ENCODE measurements at places on chromosomes 4 and X.

DNA sequence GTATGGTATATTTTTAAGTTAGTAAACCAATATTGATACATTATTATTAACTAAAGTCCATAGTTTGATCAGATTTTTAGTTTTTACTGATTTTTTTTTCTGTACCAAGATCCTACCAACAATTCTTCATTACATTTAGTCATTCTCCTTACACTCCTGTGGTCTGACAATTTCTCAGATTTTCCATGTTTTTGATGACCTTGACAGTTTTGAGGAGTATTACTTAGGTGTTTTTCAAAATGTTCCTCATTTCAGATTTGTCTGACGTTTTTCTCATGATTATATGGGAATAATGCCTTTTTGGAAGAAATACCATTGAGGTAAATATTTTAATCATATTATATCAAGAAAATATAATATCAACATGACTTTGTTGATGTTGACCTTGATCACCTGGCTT, 423.8 kb downstream of the PPP4R3C start:
- no peak for DNase-seq

GRCh38 chrX:130771648-130772047, 131.4 kb downstream of the ENOX2 start:
- DNase-seq = no peak

- DNase-seq = no peak
These were observed 48.4 kb downstream of the AKAP4 start for GRCh38 chrX:50152456-50152855.

DNA sequence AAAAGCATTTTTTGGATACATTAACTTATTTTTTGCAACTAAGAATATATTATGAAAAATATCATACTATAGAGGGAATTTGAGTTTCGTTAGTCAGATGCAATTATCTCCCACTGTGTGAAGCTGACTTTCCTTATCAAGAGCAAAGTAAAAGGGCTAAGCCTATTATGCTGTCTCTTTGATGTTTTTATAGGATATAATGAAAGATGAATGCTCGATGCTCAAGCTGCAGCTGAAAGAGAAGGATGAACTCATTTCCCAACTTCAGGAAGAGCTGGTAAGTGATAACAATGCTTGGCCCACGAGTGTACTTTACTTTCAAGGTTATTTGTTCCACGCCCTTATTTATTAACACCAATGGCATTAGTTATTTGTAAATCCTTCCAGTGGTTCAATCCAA, 688.4 kb downstream of the CCSER1 start:
- no peak for DNase-seq

DNA sequence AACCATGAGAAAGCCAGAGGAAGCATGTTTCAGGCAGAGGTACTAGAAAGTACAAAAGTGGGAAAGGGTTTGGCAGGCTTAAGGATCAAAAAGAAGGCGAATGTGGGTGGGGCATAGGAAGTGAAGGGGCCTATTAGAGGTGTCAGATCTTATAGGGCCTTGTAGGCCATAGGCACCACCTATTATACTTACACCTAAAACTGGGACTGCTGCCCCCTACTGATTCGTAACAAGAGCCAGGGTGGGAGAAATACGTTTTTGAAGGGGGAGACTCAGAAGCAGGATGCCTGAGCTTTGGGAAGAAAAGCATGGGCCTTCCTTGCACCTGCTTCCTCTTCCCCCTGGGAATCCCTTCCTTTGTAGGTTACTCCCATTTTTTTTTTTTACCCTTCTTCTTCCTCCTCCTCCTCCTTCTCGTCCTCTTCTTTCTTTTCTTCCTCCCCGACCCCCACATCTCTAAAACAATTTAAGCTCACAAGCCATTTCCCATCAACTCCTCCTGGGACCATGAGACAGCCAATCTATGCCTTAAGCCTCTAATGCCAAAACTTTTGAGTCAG, 40.7 kb upstream of the GPC3 start:
- no peak for DNase-seq

DNA sequence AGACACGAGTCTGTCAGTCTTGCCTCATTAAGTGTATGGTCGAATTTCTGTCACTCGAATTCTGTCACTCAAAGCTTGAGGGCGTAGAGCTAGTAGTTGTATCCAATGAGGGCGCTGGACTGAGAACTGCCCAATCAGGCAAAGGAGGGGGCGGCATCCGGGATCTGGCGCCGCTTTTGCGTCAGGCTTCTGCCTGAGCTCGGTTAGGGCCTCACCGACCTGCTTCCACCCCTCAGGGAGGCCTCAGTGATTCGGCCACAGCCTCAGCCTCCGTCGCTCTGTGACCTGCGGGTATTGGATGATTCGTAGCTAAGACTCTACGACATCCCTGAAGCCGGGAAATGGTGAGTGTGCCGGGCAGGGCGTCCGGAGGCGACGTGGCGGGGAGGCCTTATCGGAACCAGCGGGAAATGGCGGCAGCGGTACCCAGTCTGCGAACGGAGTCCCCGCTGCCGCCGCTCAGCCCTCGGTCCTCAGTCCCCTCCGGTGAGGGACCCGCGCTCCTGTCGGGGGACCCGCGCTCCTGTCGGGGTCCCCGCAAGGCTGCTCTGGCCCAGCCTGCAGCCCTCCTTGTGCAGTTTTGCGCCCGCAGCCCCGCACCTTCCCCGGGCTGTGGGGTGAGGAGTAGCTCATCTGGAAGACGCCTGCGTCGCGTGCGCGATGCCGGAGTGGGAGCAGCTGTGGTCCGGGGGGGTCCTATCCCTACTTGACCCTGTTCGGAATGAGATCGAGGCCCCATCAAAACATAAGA, 88.3 kb downstream of the ZNF718 start:
- no peak for DNase-seq

DNA sequence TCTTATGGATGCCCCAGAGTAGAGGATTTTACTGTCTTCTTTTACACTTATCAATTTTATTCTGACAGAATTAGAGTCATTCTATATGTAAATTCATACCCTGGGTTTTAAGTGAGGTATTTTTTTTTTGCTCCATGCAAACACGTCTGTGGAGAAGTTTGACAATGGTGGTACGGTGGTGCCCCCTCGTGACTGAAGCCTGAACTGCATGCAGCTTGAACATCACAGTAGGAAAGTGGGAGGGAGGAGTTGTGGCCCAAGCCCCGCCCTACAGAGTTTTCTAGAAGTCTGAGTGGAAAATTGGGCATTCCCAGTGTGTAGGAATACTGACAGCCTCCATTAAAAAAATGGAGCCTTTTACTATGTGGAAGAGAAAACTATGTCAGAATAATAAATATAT, 73.3 kb upstream of the RAB40AL start:
- DNase-seq = peak; percentile 74

DNA sequence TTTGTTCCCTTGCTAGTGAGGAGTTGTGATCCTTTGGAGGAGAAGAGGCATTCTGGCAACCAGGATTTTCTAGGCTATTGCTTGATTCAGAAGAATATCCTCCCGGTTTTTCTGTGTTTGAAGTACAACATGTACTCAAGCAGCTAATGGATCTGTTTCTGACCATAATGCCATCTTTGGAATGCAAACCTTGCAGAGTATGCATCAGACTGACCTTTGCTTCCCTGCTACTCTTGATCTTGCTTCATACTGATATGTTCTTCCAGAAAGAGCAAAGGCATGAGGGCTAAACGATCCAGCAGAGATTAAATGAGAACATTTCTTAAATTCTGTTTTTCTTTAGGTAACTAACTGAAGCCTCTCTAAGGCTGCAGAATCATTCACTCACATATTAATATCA, 265.4 kb upstream of the SLC7A11 start:
- no peak for DNase-seq

- DNase-seq = no peak
These were observed 158.6 kb downstream of the TET2 start for GRCh38 chr4:105305019-105305836.

GRCh38 chr4:169727616-169728015, 30.1 kb downstream of the HPF1 start:
- no peak for DNase-seq

- DNase-seq = no peak
These were observed 123.9 kb upstream of the RXFP1 start for GRCh38 chr4:158397781-158398180.

DNA sequence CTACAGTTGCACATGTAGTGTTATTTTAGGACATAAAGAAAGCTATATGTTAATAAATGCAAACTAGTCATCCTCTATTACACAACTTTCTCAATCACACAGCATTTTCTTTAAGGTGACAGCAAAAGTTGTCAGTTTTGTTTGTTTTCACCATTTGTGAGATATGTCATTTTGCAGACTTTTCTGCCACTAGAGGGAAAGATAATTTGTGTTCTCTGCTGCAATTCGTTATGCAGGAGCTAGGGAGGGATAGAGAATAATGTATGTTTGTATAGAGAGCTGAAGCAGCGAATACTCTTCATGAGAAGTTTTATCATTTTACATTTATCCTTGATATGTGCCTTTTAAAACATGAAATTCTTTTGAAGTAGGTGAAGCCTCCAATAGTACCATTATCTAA, 670.6 kb upstream of the ATOH1 start:
- DNase-seq = no peak

- DNase-seq = no peak
These were observed 141.2 kb upstream of the INTU start for GRCh38 chr4:127491571-127491970.

- no peak for DNase-seq
These were observed 10.9 kb upstream of the CPLX1 start for GRCh38 chr4:836750-837301.

GRCh38 chr4:81557306-81557705, 85.6 kb upstream of the RASGEF1B start:
- DNase-seq = no peak

DNA sequence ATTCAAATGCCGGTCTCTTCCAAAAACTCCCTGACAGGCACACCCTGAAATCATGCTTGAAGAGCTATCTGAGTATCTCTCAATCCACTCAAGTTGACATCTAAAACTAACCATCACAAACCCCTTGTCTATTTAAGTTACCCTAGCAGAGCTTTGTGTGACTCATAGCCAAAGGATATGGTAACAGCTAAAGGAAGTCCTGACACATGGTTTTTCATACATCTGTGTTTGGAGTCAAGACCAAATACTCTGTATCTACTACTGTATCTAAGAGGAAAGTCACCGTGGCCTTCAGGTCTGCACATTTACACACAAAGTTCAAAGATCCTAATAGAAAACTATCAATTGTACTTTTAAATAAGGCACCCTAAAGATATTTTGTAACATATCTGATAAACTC, 239.6 kb upstream of the VCX start:
- no peak for DNase-seq

DNA sequence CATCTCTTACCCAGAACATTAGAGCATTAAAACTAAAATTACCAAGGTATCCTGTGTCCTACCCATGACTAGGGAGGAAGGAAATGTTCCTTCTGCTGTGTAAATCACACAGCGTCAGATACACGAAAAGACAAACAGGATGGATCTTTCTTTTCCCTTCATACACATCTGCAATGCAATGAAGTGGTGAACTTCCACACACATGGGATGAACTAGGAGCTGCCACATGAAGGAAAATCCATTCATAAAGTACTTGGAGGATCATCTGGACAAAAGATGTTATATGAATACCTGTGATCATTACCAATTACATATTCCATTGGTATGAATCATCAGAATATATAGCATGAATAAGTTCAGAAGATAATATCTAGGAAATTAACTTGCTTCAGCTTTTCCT, 46.2 kb downstream of the LDB2 start:
- DNase-seq = no peak

DNA sequence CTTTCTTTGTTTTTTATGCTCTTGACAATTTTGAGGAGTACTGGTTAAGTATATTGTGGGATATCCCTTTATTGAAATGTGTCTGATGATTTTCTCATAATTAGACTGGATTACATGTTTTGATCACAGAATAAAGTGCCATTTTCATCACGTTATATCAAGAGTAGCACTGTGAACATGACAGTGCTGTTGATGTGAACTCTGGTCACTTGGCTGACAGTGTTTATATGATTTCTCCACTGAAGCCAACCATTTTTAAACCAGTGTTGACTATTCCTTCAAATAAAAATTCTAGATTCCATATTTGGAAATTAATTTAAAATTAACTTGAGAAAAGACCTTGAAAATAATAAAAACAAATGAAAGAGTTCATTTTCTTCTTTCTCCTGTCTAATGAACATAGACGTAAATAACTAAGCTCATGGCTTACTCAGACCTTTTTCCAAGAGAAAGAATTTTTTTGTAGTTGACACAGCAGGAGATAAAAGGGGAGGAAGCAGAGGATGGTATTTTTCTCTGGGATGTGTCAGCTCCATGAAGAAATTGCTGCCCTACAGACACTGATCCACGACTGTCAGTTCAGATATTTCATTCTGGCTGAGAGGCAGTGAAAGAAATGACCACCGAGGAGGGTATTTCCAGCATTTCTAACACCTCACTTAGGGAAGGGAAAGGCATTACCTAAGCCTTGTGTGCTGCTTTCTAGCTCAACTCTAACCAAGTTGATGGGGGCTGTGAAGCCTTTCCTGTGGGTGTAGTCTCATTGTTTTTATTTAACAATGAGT, 150.9 kb upstream of the ANK2 start:
- DNase-seq = no peak

- no peak for DNase-seq
These were observed 247.4 kb upstream of the GIMD1 start for GRCh38 chr4:106615961-106616360.

DNA sequence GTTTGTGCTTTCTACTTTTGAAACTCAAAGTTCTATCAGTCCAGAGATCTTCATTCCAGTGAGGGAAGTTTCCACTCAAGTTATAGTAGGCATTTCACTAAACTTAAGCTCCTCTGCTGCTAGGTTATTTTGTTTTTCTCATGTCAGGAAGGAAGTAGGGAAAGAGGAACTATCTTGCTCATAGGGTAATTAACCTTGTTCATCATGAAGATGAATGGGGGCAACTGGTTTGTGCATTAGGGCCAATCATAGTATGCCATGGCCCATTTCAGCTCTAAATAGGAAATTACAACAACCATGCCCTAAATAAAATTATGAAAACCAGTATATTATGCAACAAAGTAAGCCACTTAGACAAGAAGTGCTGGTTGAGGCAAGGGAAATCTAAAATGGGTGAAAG, 804.7 kb upstream of the NDST4 start:
- no peak for DNase-seq

GRCh38 chr4:164383058-164383357, 370.9 kb upstream of the SMIM31 start:
- DNase-seq = no peak

DNA sequence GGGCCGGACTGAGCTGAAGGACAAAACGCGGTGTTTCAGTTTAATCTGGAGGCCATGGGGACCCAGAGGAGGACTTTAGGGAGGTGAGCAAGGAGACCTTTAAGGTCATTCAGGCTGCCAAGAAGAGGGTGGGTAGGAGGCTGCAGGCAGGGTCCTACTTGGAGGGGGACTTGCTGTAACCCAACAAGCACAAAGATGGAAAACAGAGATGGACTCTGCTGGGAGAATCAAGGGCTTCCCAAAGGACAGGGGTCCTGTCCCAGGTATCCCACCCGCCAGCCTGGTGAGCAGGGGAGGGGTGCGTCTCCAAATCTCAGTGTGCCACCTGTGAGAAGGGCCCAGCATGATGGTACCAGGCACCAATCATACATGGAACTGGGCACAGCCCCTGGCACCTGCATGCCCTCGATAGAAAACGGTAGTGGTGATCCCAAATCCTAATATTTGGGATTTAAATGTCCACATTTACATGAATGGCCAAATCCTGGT, 3.9 kb upstream of the HAUS3 start:
- DNase-seq = no peak

Measured in NCI-H446 (cell line).